ENCODE measurements at places on chromosomes 11 and 22.

- no peak for DNase-seq
Observed at GRCh38 chr11:13094930-13095687, 86.0 kb downstream of the RASSF10 start.

DNA sequence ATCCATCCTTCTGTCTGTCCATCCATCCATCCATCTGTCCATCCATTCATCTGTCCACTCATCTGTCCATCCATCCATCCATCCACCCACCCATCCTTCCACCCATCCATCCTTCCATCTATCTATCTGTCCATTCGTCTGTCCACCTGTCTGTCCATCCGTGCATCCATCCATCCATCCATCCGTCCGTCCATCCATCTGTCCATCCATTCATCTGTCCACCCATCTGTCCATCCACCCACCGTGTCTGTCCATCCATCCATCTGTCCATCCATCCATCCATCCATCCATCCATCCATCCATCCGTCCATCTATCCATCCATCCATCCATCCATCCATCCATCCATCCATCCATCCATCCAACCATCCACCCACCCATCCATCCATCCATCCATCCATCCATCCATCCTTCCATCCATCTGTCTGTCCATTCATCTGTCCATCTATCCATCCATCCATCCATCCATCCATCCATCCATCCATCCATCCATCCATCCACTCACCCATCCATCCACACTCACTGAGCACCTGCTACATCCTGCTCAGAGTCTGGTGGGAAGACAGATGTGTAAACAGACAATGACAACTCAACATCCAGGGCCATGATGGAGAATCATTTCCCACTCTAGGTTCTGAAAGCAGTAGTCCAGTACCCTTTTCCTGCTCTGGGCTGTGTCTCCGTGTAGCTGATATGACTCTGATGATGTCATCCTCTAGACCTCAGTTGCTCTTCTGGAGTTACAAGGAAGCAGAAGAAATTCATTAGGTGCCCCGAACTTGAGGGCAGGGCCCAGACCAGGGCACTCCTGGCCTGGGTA is 30.8 kb upstream of the MYEOV start:
- DNase-seq = no peak

GRCh38 chr11:2891326-2892214 is 6.0 kb upstream of the CDKN1C start:
- no peak for DNase-seq

DNA sequence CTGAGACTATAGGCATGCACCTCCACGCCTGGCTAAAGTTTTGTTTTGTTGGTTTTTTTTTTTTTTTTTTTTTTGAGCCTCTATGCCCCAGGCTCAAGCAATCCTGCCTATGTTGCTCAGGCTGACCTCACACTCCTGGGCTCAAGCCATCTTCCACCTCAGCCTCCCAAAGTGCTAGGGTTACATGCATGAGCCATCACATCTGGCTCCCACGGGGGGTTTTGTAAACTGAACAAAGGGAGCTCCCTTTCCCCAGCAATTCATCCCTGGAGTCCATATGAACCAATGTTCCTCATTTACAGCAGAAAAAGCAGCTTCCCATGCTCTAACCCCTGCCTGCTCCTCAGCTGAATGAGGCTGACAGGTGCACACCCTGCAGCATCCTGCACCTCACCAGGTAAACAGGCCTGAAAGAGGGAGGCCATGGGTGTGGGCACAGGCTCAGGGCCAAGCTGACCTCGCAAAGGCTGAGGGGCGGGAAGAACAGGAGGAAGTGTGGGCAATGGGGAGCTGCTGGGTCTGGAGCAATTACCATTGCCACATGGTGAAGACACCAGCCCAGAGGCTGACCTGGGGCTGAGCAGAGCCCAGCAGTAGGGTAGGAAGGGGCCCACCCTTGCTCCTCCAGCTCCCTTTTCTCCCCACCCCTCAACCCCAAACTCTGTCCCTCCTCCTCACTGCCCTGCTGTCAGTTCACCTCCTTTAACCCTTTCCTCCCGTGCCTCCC is 58.2 kb downstream of the RBX1 start:
- no peak for DNase-seq

- no peak for DNase-seq
Observed at GRCh38 chr11:44623731-44624491, 58.4 kb downstream of the CD82 start.

DNA sequence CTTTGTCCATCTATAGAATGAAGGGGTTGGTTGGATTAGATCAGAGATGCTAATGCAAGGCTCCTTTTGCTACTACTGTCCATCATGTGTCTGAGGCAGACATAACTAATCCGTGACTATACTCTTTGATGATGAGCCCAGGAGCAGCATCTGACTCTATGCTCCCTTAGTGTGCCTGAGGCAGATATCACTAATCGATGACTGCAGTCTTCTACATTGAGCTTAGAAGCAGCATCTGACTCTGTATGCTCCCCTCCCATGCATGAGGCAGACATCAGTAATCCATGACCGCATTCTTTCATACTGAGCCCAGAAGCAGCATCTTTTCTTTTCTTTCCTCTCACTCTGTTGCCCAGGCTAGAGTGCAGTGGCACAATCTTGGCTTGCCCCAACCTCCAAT is 4.2 kb downstream of the TCN2 start:
- DNase-seq = no peak

GRCh38 chr11:3229673-3230630 is 2.3 kb downstream of the MRGPRE start:
- no peak for DNase-seq

GRCh38 chr11:79600711-79601110 is 159.9 kb upstream of the TENM4 start:
- DNase-seq = no peak

DNA sequence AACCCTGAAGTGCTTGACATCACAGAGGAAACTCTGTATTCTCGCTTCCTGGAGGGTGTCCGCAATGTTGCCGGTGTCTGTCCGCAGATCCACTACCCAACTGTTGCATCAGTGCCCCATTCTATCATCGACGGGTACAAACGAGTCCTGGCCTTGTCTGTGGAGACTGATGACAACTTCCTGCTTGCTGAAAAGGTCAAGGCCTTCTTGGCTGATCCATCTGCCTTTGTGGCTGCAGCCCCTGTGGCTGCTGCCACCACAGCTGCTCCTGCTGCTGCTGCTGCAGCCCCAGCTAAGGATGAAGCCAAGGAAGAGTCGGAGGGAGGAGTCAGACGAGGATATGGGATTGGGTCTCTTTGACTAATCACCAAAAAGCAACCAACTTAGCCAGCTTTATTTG is 42.9 kb upstream of the DAGLA start:
- DNase-seq = no peak

DNA sequence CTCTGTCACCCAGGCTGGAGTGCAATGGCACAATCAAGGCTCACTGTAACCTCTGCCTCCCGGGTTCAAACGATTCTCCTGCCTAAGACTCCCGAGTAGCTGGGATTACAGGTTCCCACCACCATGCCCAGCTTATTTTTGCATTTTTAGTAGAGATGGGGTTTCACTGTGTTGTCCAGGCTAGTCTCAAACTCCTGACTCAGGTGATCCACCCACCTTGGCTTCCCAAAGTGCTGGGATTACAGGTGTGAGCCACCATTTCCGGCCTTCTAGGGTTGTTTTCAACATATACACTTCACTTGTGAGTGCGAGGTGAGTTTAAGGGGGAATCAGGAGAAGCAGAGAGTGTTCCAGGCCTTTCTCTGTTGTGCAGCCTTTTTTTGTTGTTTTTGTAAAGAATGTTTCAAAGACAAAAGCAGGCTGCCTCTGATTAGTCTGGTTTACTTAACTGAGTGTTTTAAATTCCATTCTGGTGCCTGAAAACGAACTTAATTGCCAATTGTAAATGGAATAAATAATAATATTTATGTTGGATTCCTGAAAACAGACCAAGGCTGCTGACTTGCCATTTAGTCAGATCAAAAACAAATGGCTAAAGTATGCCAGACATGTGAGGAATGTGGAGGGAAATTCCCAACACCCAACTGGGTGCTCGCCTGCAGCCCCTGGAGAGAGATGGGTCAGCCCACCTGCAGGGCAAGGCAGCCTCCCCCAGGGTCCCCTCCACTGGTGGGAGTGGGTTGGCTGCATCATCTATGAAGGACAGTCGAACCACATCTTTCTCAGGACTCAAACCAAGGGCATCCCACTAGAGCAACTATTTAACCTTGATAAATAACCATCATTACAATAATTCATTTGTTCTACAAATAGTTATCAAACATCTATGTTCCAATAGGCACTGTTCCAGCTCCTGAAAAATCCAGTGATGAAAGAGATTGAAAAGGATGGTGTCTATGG is 4.6 kb upstream of the RANGAP1 start:
- DNase-seq = no peak

DNA sequence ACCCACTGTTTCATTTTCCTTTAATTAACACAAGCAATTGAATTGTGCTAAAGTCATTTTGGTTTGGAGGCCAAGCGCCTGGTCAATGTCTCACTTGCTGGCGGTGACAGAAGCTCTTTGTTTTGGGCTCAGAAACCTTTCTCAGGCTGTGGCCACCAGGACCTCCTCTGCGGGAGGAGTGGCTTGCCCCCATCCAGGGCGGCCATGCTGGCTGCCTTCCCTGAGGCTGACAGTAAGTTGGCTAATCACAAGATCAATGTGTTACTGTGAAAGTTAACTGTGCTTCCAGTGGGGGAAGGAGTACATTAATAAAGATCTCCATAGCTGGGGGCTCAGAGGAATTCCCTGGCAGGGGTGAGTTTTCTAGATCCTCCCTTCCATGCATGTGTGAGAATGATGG is 1074.5 kb downstream of the NTM start:
- no peak for DNase-seq

DNA sequence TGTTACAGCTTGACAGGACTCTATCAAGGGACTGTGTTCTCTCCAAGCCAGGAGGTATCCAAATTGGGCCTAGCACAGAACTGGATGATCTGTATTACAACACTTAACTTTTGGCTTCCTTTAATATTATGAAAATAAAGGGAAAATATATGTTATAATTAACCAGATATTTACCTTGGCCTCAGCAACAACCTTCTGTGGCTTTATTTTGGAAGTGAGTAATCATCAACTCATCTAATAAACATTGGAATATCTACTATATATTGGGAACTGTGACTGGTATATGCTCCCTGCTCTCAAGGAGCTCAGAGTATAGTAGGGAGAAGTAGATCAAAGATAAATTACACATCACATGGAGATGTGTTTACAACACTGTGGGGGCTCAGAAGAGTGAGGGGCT is 352.2 kb downstream of the METTL15 start:
- no peak for DNase-seq

GRCh38 chr11:82676483-82677094 is 57.1 kb downstream of the FAM181B start:
- no peak for DNase-seq

DNA sequence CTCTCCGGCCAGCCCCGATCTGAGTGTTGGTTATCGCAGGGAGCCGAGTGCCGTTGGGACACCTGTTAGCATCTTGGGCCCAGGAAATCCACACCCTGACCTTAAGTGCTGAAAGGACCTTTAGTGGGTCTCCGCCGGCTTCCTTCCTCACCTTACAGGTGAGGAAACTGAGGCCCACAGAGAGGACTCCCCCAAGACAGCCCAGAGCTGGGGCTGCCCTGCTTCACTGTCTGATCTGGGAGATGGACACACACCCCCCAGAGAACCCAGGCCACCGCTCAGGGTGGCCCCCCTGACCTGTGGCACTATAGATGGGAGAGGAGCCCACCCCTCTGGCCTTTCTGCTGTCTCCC is 73.6 kb downstream of the FBLN1 start:
- DNase-seq = no peak

DNA sequence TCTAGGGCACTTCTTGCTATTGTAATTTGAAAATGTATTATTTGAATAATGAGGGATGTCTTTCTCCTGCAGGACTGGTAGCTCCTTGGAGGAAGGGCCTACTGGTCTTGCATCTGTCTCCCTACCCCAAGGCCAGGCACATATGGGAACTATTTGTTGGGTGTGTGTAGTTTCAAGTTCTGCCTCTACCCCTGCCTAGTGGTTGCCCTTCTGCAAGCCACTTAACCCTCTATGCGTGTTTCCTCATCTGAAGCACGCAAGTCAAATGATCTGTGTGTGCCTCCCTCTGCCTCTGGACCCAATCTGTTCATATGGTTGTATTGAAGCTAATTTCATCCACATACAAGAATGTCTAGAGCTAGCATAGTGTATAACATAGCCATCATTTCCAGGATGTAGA is 67.0 kb downstream of the WNT11 start:
- no peak for DNase-seq

GRCh38 chr11:92267278-92267677 is 42.7 kb downstream of the FAT3 start:
- DNase-seq = no peak

DNA sequence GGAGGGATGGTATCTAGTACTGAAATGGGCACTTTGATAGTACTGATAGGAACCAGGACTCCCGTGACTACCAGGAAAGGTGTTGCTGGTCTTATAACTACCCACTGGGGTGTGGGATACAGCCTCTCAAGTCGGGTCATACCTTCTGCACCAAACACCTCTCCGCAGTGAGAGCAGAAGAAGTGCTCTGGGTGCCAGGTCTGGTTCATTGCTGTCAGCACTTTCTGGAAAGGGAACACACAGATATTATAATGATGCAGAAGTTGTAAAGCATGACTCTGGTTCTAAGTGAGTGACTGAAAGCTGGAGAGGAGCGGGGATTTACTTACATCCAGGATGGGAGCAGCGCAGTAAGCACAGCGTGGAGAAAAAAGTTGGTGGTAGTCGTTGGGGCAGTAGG is 26.0 kb downstream of the LPXN start:
- DNase-seq = no peak

GRCh38 chr11:31366795-31367194 is 2.7 kb downstream of the DCDC1 start:
- no peak for DNase-seq

- no peak for DNase-seq
Observed at GRCh38 chr11:117026593-117027330, 71.5 kb downstream of the SIK3 start.

DNA sequence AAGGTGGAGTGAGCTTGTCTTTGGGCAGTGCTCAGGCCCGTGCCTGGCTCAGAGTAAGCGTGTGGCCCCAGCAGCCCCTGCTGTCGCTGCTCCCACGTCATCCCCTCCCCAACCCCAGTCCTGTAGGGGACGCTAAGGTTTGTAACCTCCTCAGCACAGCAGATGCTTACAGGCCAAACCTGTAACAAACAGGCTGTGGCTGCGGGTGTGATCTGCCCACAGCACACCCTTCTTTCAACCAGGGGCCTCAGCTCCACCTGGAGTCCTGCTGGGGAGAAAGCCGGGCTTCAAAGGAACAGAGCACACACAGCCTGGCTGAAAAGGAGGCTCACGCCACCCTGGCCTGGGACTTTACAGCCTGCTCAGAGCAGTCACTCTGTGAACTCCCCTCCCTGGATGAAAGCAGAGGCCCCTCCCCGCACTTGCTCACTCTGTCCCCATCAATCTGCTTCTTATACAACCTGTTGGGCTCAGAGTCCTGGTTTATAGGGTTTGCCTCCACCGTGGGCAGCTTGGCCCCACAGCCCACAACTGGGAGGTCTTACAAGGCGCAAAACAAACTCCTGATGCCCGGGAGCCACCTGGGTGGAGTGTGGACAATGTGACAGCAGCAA is 54.3 kb downstream of the SCUBE1 start:
- DNase-seq = no peak

Measured in GM12878 (cell line).